ENCODE measurements at places on chromosomes 16 and 17.

- peak; percentile 48 for DNase-seq
Measured at GRCh38 chr17:17300624-17301568, 2.3 kb upstream of the NT5M start.

DNA sequence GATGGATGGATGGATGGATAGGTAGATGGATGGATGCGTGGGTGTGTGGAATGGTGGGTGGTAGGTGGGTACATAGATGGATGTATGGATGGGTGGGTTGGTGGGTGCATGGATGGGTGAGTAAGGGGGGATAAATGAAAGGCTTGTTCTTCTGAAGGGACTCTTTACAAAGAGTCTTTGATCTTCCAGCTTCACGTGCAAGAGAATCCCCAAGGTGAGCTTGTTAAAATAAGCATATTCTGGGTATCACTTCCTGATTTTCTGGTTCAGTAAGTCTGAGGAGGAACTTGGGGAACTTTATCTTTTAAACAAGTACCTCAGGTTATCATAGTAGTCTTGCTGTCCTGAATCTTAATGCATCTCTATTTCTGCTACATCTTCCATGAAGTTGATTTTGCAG lies 639.1 kb downstream of the MAF start:
- DNase-seq, result no peak

- no peak for DNase-seq
Measured at GRCh38 chr17:46191322-46192188, 1.7 kb downstream of the KANSL1 start.

DNA sequence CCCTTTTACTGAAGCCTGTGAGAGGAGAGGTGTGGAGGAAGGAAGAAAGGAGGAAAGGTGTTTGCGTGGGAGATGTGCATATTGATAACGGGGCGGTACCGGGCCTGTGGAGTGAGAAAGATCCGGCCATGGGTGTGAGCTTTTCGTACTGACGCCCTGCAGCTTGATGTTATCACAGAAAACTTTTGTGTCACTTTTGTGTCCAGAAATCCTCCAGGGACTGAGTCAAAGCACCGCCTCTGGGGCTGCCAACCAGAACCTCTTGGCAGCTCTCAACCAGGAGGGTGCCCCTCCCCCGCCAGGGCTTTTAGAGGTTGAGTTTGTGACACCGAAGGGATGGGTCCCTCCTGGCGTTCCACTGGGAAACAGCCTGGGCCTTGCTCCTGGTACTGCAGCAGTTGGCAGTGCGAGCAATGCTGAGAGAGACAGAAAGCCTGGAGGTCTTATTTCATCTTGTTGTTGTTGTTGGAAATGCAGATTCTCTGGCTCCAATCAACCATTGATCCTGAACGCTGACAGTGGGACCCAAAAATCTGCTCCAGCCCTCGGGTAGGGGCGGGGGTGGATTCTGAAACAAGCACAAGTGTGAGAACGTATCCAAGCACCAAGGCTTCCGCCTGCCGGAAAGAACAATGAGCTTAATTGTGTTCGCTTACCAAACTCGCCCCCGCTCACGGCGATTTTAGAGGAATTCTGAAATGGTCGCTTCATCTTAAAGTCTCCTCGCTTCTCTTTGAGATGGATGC lies 65.0 kb downstream of the CRISPLD2 start:
- no peak for DNase-seq

DNA sequence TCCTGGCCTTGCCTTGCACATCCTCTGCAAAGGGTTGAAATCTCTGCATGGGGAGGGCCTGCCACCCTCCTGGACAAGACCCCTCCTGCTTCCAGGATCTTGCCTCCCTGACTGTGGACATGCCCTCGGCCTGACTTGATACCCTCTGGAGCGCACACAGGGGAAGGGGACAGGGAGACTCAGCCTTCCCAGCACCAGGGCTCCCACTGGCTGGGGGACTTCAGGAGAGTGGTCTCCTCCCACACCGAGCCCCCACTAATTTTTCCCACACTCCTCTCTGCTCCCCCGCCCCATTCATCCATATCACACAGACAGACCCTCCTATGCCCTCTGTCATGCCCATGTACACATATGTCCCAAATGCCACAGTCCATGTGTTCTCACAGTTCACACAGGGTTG lies 14.3 kb downstream of the SGCA start:
- DNase-seq, result no peak

GRCh38 chr16:77223184-77223583 lies 24.0 kb downstream of the SYCE1L start:
- DNase-seq, result no peak

DNA sequence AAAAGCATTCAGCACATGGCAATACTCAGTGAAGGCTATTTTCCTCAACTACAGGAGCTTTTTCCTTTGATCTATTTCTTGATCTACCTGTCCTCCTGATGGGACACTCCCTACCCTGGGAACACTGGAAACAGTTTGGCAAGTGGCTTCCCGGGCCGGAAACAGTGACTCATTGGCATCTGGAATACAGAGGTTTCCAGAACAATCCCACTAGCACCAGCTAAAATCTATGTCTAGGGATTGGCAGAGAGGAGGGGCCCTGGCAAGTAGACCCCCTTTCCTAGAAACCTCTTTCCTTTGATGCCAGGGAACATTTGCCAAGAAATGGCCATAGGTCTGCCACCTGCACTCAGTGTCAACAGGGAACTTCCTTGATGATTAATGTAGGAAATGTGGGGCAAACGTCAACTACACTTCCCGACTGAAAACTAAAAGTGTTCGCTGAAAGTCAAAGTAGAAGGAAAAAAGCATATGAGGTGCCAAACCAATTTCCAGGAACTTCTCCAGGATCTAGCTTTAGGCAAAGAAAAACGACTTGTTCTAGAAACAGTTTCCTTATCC lies 30.4 kb upstream of the FBXW10B start:
- no peak for DNase-seq

GRCh38 chr16:4426021-4426684 lies 485 bp downstream of the DNAJA3 start:
- no peak for DNase-seq

- DNase-seq, result no peak
Measured at GRCh38 chr17:41750862-41751261, 16.4 kb upstream of the HAP1 start.

GRCh38 chr17:73391331-73392265 lies 79.8 kb upstream of the CDC42EP4 start:
- no peak for DNase-seq

DNA sequence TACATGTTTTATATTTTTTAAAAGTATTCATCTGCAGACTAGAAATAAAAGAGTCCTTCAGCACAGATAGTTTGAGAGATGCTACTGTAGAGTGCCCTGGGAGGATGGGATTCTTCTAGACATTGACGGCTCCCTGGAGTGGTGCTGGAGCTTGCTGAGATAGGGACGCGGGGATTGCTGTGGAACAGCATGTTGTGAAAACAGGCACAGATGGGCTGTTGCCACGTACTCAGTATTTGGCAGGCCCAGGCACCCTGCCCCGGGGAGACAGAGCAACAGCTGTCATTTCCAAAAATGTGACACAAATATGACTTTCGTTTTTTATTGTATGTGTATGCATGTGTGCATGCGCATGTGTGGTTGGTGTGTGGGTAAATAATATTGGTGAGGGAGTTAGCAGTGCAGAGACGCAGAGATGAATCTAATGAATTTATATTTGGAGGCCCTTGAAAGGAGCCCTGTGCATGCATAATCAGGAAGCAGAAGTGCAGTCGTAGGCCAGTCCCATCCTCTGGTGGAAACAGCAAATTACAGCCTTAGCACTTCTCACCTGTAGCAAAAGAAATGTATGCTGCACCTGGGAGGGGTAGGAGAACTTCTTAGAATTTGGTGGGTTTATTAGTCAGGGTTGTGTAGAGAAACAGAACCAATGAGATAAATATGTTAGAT lies 6.2 kb upstream of the ABCA8 start:
- DNase-seq, result no peak

GRCh38 chr16:29662729-29663015 lies 375 bp upstream of the SPN start:
- DNase-seq, result peak; percentile 47

- no peak for DNase-seq
Measured at GRCh38 chr17:17188586-17188985, 17.5 kb downstream of the PLD6 start.

GRCh38 chr17:64260886-64261285 lies 2.2 kb downstream of the TEX2 start:
- no peak for DNase-seq

- no peak for DNase-seq
Measured at GRCh38 chr16:50597563-50598255, 49.5 kb downstream of the NKD1 start.

GRCh38 chr16:71569621-71570020 lies 7.3 kb downstream of the TAT start:
- no peak for DNase-seq

GRCh38 chr16:66372898-66373155 lies 6.3 kb downstream of the CDH5 start:
- no peak for DNase-seq

DNA sequence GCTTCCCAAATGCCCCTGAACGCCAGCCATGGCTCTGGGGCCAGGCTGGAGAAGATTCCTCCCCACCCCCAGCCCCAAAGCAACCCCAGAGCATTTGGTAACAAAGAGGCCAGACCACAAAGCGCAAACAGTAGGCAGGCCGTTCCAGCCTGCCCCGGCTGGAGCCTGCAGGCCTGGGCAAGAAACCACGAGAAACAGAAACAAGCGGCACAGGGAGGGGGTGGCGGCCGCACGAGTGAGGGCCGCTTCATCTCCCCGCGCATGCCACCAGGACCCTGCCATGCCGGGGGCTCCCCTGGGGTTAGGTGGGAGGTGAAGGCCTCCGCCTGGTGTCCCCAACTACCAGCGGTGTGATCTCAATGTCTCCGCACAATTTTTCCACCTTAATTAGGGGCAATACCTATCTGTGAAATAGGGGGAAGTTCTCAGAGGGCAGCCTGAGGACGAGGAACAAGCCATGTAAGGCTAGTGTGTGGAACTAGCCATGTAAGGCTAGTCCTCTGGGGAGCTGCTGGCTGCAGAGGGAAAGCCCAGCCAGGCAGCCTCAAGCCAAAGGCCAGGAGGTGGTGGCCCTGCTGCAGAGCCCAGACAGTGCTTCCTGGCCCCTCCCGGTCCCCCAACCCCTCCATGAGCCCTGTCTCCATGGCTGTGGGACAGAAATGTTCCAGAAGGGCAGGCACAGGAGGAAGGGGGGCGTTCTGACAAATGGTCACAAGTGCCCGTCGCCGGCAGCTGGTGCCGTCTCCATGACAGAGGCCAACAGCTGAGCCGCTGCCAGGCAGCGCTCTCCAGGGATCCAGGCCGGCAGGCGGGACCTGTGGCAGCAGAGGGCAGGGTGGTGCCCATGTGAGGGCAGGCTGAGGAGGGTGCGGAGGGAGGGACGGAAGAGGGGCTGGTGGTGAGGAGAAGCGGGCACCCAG lies 14.5 kb upstream of the MTSS2 start:
- no peak for DNase-seq

DNA sequence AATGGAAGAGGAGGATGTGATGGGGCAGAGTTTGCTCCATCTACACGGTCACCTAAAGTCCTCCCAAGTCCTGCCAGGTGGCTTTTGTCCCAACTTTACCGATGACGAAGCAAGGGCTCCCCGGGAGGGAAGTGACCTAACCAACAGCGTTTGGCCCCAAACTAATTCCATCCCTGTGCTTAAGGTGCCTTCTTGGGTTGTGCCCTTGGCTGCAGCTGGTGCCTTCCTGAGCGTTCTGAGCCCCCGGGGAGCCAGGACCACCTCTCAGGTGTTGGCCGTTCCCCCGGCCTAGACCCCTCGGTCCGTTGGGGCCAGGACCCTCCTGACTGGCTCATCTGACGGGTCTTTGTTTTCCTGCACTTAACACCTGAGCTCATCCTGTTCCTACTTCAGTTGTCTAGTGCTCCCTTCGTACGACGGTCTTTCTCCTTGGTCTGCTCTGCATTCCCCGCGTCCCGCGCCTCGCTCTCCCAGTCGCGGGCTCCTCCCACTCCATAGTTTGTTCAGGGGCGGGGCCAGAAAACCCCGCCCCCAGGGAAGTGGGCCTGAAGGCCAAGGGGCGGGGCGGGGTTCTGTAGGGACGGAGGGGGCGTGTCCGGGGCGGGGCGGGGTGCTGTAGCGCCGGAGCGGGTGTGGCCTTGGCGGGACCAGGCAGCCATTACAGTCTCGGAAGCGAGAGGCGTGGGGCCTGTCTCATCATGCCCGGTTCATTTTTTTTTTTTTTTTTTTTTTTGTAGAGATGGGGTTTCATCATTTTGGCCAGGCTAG lies 822 bp upstream of the ZSCAN10 start:
- peak; percentile 94 for DNase-seq

- DNase-seq, result no peak
Measured at GRCh38 chr16:49608779-49609178, 235.2 kb downstream of the C16orf78 start.

DNA sequence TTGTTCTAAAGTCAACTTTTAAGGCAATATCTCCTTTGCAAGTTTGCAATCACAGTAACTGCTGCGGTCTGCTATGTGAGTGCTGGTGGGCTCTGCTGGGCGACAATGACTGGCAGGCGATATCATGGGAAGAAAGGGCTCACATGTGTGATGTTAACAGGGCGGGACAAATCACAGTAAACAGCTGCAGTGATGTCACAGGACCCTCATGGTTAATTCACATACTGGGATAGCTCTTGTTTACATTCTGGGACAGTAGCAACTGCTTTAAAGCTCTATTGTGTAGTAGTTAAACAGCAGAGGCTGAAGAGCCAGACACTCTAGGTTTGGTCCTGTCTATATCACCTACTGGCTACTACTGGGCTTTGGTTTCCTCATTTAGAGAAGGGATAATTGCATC lies 257.2 kb upstream of the ASIC2 start:
- no peak for DNase-seq

- no peak for DNase-seq
Measured at GRCh38 chr16:75257886-75258806, 6.7 kb upstream of the BCAR1 start.

DNA sequence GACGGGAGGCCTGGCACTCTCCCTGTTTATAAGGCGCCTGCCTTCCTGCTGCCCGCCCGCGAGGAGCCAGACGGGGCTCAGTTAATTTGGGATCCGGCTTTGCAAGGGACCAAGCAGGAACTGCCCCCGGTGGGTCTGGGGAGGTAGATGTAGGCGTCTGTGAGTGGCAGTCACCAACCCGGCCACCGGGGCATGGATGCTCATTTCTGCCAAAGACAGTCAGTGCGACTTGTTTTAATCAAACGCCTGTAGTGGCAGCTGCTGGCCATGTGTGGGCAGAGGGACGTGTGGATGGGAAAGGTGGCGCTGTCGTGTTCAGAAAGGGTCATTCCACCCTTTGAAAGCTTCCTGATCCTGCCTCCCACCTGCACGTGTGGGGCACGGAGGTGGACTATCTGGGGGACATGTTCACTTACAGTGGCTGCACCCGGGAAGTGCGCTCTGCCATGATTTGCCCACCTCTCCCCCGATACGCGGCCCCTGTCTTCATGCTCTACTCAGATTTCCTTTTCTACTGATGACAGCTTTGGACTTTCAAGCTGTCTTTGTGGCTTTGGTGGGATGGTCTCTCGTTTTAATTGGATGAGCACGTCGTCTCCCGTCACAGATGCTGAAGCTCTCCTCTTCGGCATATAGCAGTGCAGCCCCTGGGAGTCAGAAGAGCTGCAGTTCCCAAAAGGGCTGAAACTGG lies 60.3 kb upstream of the CIBAR2 start:
- DNase-seq, result no peak

GRCh38 chr17:45309400-45309799 lies 7.4 kb downstream of the MAP3K14 start:
- no peak for DNase-seq

GRCh38 chr17:42097691-42098631 lies at the start of gene ZNF385C:
TSS of gene ZNF385C (minus strand) at chr17:42098473. CDS start at chr17:42063056, 35,417 bp downstream.
- DNase-seq, result peak; percentile 19

- no peak for DNase-seq
Measured at GRCh38 chr16:14072360-14072759, 1.2 kb downstream of the MRTFB start.

GRCh38 chr17:19707728-19708221 lies 8.6 kb downstream of the SLC47A2 start:
- DNase-seq, result no peak

- DNase-seq, result no peak
Measured at GRCh38 chr16:87784812-87785211, 19.0 kb upstream of the KLHDC4 start.
